ENCODE measurements at places on chromosomes 16 and 17.
A peak's percentile ranks its signal among the peaks of the same experiment; 100 is the strongest.

GRCh38 chr17:6452471-6453266 lies 8.4 kb downstream of the PIMREG start:
- DNase-seq: no peak

GRCh38 chr17:16888413-16889087 lies 83.4 kb downstream of the TNFRSF13B start:
- DNase-seq: no peak

- DNase-seq: no peak
Observed at GRCh38 chr16:84547546-84548061, 43.1 kb upstream of the MEAK7 start.

GRCh38 chr16:49491771-49492761 lies 118.5 kb downstream of the C16orf78 start:
- peak; percentile 4 for DNase-seq

- DNase-seq: no peak
Observed at GRCh38 chr16:47925811-47926460, 229.9 kb downstream of the ABCC12 start.

DNA sequence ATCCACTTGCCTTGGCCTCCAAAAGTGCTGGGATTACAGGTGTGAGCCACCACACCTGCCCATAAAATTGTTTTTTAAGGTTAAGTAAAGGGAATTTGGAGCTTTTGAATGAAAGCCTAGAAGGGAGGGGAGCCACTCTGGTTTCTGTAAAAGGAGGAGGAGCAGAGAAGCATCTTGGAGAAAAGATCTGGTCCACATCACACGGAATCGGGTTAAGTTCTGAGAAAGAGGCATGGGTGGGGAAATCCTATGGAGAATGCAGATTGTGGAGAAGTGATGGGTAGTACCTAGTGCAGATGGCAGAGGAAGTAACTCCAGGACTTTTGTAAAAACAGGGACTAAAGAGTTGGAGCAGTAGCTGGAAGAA lies 18.3 kb upstream of the CEP112 start:
- no peak for DNase-seq

DNA sequence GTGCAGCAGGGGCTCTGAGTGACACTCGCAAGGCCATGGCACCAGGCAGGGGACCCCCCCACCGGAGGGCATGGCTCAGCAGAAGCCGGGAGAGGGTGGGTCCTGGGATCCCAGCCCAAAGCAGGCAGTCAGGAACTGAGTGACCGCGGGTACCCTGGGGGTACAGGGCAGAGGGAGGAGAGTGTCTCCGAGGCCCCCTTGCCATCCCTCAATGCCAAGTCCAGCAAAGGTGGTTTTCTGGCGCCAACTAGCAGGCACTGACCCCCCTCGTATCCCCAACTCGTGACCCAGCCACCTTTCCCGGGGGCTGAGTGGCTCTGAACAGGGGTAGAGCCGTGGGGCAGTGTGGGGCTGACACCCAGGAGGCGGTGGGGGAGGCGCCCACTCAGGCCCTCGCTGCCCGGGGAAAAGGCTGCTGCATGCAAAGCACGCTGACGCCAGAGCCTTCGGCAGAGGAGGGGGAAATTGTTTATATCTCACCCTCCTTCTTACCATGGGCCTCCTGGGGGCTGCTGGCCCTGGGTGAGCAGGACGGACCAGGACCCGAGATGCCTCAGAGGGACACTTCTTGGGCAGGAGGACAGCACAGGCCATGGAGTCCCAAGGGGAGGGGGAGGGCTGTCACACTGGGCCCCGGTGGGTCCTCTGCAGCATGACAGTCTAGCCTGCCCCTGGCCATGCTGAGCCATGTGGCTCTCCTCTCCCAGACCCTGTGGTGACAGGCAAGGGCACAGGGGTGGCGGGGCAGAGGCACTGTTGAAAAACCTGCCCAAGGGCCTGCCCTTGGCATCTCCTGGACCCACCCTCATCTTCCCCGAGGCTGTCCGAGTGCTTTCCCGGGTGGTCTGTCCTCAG lies 14.6 kb upstream of the ENPP7 start:
- no peak for DNase-seq

DNA sequence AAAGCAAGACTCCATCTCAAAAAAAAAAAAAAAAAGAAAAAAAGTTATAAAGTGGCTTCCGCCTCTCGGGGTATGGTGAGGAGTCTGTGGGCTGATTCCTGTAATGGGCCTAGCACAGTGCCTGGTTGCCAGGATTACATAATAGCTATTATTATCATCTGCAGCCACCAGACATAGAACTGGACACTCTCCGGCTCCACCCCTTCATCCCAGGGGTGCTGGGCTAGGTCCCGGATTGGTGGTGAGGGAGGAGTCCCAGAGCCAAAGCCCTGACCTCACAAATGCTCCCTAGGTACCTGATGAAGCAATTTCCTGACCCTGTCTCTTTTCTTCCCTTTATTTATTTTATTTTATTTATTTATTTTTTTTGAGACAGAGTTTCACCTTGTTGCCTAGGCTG lies 11.6 kb upstream of the ADGRG1 start:
- DNase-seq: no peak

DNA sequence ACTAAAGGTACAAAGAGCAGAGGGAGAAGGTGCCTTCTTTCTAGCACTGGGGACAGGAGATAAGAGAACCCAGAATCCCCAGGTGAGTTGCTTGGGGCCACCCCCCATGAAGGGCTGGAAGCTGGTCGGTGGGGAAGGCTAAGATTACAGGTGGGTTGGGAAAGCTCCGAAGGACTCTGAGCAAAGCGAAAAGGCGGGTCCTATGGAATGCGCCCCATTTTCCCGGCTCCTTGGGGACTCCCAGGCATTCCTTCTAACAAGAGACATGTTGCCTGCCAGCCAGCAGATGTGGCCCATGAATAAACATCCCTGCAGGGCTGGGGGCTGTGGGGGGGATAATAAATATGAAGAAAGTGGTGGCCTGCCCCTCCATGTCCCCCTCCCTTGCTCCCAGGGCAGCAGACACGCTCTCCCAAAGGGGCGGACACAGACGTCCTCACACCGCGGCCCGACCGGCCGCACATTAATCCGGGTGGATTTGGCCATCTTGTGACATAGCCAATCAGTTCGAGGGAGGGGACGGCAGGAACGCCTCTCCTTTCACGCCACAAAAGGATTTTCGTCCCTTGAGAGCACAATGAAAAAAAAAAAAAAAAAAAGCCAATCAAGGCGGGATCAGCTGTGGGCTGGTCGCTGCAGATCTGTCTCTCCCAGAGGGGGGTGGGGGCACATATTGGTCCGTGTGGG lies 98.5 kb downstream of the SOX9 start:
- DNase-seq: no peak

DNA sequence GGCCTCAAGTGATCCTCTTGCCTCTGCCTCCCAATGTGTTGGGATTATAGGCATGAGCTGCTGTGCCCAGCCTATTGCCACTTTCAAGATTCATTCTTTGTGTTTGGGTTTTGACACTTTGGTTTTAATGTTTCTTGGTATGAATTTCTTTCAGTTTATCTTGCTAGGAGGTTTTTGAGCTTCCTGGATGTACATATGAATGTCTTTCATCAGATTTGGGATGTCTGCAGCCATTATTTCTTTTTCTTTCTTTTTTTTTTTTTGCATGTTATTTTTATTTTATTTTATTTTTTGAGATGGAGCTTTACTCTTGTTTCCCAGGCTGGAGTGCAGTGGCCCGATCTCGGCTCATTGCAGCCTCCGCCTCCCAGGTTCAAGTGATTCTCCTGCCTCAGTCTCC lies 18.5 kb downstream of the MRPL45 start:
- DNase-seq: no peak

- DNase-seq: peak; percentile 85
Observed at GRCh38 chr16:56203052-56203451, 11.8 kb downstream of the GNAO1 start.

DNA sequence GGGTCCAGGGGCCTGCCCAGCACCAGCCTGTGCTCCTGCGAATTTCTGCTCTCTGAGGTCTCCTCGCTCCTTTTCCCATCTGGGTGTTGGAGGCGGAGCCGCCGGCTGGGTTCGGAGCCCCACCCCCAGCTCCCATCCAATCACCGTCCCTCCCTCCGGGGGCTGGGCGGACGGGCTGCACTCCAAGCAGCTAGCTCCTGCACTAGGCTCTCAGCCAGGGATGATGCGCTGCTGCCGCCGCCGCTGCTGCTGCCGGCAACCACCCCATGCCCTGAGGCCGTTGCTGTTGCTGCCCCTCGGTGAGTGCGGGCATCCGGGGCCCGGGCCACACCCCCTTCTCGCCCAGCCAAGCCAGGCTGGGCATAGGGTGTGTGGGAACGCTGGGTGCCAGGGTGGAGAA lies at the start of gene NRN1L:
Gene NRN1L, plus strand, starts transcription at position 202 of the 400 bp plus-strand sequence. Its CDS starts 19 bp downstream, at position 221.
- no peak for DNase-seq

DNA sequence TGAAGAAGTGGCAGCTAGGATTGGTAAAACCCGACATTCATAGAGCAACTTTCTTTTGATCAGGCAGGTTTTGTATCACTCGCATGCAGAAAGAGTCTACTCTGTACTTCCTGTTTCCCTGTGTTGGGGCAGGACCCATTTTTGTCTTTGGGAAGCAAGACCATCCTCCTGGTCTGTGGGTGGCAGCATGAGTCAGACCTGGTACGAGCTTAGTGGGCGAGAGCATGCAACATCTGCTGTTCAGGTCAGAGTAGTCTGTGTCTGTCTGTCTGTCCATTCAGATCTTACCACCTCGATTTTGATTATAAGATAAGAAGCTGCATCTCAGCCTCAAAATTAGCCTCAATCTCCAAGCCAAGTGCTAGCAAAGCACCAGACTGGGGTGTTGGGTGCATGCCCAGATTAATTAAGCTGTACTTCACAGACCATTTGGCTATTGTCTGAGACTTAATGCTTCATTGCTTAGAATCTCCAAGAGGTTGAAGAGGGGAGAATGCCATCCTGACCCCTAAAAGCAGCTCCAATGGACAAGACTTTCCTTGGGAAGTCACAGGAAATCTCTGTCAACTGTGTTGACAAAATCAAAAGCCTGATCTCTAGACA lies 110.9 kb downstream of the XYLT1 start:
- DNase-seq: peak; percentile 91

- no peak for DNase-seq
Observed at GRCh38 chr16:81277541-81278080, 37.2 kb upstream of the GAN start.

DNA sequence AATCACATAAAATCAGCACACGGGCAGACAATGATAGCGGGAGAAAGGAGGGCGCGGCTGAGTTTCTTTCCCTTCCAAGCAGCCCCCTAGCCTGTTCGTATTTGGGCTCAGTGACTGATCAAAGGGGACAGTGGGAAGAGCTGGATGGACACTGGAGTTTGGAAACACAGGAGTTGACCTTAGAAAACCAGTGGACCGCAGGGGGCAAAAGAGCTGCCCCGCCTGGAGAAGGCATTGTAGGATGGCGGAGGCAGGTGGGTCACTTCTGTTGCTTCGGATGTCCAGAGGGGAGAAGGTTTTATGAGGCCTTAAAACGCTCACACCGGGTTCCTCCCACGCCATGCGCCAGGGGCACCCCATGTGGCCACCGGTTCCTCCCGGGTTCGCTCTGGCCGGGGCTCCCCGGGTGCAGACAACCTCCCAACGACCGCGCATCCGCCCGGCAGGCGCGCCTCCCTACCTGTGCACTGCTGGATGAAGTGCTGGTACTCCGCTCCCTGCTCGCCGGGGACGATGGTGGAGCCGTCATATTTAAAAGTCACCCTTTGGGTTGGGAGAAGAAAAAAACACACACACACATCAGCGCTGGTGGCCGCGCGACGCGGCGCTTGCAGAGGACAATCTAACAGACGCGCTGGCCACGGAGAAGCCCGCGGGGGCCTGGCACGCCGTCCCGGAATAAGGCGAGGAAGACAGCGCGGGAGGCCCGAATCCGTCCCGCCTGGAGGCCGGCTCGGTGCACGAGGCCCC lies 662 bp downstream of the COTL1 start:
- DNase-seq: no peak

DNA sequence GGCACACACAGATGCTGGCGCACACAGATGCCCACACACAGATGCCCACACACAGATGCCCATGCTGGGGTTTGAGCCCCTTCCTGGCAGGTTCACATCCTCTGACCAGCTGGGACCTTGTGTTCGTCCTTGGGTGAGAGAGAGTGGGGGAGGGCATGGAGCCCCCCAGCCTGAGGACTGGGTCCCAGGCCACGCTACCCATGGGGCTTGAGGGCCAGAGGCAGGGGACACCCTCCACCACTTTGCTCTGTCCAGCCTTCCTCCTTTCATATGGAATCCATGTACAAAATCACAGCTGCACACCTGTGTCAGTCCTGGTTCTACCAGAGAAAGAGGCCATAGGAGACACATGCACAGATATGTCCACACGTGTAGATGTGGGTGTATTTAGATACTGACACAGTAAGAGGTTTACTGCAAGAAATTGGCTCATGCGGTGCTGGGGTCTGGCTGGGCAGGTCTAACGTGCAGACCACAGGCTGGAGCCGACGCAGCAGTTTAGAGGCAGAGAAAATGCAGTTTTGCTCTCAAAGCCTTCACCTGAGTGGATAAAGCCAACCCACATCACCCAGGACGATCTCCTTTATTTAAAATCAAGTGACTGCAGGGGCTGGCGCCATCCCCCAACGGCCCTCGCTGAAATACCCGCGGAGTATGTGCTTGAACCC lies 10.8 kb downstream of the SLC22A31 start:
- no peak for DNase-seq

GRCh38 chr17:14733376-14733775 lies 432.5 kb downstream of the HS3ST3B1 start:
- DNase-seq: peak; percentile 56

- no peak for DNase-seq
Observed at GRCh38 chr16:10226141-10226986, 44.1 kb upstream of the GRIN2A start.

DNA sequence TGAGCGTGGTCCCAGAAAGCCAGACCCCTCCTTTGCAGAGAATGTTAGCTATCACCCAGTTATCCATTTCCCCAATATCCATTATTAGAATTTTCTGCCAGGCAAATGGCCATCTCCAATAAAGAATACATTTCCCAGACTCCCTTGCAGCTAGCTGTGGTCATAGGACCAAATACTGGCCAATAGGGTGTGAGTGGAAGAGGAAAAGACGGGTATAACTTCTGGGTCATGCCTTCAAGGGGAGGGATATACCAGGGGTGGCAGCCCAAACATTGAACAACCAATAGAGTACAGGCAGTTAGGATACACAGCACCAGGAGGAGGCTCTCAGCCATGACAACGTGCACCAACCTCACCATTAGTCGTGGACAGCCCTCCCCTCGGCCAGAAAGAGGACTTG lies 26.1 kb upstream of the FOXF1 start:
- DNase-seq: no peak

GRCh38 chr16:30351586-30352419 lies 3.3 kb downstream of the CD2BP2 start:
- DNase-seq: no peak

DNA sequence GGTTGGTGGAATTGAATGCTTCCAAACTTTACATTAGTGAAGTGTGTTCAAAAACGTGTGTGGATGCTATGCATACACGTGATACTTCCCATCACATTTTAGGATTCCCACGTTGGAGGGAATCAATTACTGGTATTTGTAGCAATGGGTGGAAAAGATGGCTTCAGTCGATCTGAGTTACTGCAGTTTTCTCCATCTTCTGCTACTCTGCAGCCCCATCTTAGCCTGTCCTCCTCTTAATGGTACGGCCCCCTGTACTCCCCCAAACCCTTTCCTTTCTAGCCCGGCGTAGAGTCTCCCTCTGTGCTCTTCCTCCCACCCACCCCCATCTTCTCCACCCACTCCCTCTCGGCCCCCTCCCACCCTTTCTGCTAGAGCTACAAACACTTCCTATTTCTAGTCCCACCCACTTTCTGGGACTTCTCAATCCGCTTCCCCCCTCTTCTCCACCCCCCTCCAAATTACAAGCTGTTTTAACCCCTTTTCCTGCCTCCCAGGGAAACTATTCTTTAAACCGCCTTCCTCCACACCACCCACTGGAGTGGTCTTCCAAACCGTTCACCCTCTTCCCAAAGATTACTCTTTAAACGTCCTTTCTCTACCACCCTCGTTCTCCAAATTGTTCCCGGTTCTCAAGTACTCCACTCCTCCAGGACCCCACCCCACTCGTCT lies 1.1 kb downstream of the CHTF8 start:
- peak; percentile 39 for DNase-seq

All from inflammatory macrophage treated with lipopolysaccharide for 4 hours (primary cell).